ENCODE measurements at places on chromosomes 4 and X.

- DNase-seq: no peak
Observed at GRCh38 chr4:59200992-59201391, 1999.1 kb upstream of the ADGRL3 start.

- DNase-seq: no peak
Observed at GRCh38 chrX:46922611-46923010, 10.4 kb downstream of the JADE3 start.

GRCh38 chr4:94534401-94535312, 82.9 kb downstream of the PDLIM5 start:
- DNase-seq: no peak

DNA sequence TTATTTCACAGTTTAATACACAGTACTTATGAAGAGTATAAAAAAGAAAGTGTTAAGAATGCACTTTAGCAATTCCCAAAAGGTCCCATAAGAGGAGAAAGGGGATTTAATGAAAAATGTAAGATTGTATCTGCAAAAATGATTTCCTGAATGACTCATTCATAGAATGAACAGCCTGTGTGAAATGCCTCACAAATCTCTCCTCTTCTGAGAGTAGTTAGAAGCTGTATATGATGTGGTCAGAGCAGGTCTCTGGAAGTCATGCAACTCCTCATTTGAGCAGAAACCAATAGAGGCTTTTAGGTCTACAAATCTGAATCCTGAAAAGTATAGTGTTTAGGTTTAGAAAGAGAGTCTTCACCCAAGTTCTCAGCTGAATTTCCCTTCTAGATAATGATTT, 381.3 kb upstream of the INTU start:
- no peak for DNase-seq

DNA sequence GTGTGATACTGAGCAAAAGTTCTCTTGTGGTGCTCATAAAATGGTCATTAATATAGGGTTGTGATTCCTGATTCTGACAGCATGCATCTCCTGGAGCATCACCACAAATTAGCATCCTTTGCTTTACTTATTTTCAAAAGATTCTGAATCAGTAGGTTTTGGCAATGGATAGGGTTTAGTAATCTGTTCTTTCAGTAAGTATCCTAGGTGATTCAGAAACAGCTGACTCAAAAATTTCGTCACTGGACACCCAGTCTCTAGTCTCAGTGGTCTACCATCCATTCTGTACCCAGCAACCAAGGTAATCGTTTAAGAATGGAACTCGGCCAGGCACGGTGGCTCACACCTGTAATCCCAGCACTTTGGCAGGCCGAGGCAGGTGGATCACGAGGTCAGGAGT, 4.1 kb downstream of the CBLL2 start:
- DNase-seq: no peak

DNA sequence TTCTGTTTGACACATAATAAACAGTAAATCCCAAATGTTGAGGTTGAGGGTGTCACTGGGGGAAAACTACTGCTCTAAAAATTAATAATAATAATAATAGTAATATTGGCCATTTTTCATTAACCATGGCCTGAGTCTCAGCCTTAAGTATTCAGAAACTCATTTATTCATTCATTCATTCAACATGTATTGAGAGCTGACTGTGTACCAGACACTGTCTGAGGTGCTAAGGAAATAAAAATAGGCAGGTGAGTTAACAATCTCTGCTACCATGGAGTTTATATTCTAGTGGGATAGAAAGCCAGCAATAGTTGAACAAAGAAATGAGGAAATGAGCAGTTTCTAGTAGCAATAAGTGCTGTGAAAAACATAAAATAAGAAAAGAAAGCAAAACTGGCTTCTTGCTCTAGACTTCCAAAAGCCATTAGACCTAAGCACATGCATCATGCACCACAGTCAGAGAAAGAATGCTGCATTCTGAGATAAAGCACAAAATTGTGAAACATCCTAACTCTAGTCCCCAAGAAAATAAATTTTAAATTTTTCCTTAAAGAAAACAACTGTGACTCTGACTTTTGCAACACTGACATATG, 278.7 kb downstream of the RCHY1 start:
- DNase-seq: no peak

DNA sequence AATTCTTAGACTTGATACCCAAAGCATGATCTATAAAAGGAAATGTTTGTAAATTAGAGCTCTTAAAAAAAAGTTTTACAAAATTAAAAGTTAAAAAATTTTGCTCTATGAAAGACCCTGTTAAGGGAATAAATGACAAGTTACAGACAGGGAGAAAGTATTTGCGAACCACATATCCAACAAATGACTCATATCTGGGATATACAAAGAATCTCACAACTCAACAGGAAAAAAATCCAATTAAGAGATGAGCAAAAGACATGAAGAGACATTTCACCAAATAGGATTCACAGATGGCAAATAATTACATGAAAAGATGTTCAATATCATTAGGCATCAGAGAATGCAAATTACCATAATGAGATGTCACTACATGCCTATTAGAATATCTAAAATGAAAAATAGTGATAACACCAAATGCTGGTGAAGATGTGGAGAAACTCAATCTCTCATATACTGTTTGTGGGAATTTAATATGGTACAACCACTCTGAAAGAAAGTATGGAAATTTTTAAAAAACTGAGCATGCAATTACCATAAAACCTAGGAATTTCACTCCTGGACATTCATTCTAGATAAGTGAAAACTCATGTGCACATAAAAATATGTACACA, 100.8 kb upstream of the EOLA2 start:
- no peak for DNase-seq

DNA sequence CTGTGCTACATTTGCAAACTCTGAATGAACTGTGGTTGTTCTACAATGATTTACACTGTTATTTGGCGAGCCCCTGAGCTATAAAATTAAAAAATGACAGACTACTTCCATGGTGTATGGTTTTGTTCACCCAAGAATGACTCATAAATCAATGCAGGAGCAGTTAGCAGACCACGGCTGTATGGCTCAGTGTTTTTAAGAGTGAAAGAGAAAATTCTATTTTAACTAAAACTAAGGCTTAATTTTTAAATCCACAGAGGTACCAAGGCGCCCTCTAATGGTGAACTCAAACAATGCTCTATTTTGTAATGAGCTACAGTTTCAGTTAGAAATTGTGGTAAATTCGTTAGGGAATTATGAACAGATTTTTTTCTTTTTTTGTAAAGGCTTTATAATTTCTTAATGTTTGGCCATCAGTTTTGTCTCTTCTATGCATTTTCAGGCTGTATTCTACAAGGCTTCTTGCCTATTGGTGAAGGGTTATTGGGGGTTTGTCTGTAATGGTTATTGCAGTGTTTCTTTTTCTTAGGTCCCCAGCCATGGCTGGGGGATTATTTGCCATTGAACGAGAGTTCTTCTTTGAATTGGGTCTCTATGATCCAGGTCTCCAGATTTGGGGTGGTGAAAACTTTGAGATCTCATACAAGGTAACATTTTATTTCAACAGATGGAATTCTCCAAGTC, 32.5 kb downstream of the HMGB2 start:
- no peak for DNase-seq

DNA sequence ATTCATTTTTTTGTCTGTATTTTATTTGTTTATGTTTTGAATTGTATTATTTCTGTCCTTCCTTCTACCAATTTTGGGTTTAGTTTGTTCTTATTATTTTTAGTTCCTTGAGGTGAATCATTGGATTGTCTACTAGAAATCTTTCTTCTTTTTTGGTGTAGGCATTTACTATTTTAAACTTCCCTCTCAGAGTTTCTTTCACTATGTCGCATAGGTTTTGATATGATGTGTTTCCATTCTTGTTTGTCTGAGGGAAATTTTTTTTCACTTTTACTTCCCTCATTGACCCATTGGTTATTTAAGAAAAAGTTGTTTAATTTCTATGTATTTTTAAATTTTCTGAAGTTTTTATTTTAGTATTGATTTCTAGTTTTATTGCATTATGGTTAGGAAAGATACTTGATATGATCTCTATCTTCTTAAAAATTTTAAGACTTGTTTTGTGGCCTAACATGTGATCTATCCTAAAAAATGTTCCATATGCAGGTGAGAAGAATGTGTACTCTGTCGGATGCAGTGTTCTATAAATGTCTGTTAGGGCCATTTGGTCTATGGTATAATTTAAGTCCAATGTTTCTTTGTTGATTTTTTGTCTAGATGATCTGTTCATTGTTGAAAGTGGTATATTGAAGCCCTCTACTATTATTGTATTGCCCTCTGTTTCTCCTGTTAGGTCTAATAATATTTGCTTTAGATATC, 68.8 kb downstream of the IL15 start:
- DNase-seq: no peak

- DNase-seq: no peak
Observed at GRCh38 chr4:4856071-4857000, 3.1 kb upstream of the MSX1 start.

GRCh38 chr4:141390571-141390970, 169.9 kb downstream of the ZNF330 start:
- no peak for DNase-seq

DNA sequence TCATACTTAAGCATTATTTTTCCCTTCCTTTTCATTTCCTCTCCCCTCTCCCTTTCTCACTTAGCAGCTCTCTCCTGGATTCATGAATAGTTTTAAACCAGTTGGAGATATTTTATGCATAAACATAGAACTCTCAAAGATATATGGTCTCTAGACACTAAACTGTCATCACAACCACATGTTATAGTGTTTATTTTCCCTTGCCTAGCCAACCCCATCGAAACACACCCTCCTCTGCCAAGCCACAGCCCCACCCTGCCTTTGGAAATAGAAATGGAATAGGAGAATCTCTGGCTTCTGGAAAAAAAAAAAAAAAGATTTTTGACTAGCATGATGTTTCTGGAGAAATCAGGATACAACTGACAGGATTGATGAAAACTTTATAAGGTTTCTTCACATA, 64.8 kb upstream of the RBPJ start:
- DNase-seq: no peak

- no peak for DNase-seq
Observed at GRCh38 chr4:139278912-139279759, 889 bp downstream of the MGARP start.

DNA sequence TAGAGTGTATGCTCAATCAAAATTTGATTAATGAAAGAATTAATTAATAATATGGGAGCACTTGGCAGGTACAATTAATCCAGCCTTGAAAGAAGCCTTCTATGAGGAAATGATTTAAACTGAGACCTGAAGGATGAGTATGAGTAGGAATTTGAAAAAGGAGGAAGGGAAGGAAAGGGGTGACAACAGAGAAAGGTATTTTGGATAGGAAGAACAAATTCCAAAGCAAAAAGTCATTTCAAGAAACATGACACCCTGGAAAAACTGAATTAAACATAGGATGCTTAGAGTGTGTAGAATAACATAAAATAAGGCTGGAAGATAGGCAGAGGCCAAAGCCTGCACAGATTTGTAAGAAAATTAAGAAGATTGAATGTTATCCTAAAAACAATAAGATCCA, 29.6 kb downstream of the PHOX2B start:
- no peak for DNase-seq

DNA sequence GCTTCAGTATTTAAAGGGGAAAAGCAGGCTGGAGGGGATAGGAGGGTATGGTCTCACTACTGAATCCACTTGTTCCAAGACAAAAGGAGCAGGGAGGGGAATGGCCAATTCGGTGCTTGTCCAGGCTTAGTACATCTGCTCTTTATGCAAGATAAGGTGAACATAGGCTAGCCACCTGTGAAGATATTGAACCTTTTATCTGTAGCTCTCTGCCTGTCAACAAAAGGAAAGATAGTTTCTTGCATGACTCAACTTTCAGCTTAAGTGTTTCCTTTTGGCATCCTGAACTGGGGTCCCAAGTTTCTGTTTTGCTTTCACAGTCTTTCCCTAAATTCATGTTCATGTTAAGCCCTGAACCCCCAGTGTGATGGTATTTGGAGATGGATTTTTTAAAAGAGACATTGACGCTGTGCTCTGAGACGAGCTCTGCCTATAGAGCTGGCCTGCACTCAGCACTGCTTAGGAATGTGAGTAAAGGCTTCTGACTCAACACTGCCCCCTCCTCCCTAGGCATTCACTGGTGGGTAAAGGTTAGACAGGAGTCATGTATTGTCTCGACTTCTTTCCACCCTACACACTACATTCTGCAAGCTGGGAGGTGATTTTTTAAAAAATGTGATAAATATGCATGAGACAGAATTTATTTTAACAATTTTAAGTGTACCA, 28.2 kb downstream of the FAM149A start:
- no peak for DNase-seq

DNA sequence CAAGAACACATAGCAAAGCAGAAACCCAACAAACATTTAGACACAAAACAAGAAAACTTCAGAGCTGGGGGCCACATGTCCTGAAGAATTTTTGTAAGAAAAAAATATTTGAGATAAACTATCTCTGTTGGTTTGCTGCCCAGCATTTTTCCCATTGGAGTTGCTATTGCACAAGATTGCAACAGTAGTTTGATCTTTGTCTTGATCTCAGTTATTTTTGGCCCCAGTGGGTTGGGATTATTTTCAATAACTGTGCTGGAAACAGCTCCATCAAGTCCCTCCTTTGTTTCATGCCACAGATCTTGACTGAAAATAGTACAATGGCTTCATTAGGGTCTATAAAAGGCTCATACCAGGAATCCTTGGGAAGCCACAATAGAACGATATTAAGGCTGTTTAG, 103.8 kb upstream of the RAI2 start:
- no peak for DNase-seq

GRCh38 chr4:55446578-55446922, 50.8 kb downstream of the TMEM165 start:
- no peak for DNase-seq

DNA sequence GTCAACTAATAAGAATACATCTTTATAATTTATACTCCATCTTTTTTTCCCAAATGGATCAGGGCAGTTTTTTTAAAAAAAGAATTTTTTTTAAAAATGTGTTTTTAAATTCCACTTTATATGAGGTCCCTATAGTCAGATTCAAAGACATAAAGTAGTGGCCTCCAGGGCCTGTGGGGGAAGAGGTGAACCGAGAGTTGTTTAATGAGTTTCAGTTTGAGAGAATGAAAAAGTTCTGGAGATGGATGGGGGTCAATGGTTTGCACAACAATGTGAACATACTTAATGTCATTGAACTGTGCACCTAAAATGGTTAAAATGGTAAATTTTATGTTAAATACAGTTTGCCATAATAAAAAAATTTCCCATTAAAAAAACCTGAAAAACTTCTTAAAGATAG, 53.8 kb downstream of the ZNF827 start:
- DNase-seq: no peak

- DNase-seq: no peak
Observed at GRCh38 chr4:111208970-111209369, 586.1 kb upstream of the PITX2 start.

All from central memory CD8-positive, alpha-beta T cell (primary cell).